GM18507 (cell line): ENCODE measurements at places on chromosomes 16 and 17.

GRCh38 chr17:74971842-74972106 is 785 bp downstream of the HID1 start:
- no peak for DNase-seq

GRCh38 chr17:49996495-49997300 is 1.7 kb upstream of the DLX3 start:
- peak; percentile 37 for DNase-seq

DNA sequence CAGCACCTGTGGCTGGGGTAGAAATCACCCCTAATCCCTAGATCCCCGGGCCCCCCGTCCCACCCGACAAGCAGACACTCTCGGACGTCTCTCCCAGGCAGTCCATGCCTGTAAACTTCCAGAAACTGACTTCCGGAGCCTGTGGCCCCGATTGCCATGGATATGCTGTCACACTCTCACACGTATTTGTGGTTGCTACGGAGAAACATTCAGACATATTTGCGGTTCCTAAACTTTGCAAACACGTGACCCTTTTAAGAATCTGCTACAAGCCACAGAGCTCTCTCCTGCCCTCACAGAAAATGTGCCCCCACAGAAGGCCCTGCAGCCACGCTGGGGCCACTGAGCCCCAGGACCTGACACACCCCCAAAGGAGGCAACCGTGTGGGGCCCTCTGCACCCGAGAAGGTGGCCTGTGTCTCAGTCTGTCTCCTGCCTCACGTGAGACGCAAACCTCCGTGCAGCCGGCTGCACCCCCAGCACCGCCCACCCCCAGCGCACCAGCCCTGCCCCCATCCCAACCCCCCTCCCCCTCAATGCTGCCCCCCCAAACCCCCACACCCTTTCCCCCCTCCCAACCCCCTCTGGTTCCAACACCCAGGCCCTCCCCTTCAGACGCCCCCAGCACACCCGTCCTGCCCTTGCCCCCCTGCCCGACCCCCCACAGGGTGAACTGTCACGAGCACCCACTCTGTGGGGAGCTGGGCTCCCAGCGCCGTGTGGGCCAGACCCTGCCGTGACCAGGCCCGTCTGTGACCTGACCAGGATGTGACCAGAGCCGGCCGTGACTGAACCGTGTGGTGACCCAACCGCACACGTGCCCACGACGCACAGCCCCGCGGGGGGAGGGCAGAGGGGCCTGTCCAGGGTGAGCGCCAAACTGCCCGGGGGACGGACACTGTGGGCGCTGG is 66.3 kb upstream of the METRNL start:
- DNase-seq, result no peak

- DNase-seq, result no peak
These were observed 24.1 kb downstream of the PSMD7 start for GRCh38 chr16:74320707-74321106.

GRCh38 chr17:82070611-82071010 is 5.0 kb upstream of the DUS1L start:
- DNase-seq, result no peak

GRCh38 chr16:3021449-3022207 is 1.5 kb downstream of the TNFRSF12A start:
- no peak for DNase-seq

DNA sequence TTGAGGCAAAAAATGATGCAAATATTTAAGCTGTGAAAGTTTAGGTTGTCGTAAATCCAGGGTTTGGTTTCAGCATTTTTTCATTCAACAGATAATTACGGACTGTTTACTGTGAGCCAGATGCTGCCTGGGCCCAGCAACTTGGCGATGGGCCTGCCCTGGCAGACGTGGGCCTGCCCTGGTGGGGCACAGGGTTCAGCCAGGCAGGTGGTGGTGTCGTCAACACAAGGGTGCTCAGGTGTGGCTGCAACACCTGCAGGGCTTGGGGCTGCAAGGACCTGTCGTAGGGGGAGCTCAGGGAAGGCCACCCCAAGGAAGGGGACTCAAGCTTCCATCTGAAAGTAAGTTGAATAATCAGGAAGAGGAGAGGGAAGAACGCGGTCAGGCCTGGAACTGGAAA is 15.1 kb downstream of the ZC3H18 start:
- no peak for DNase-seq

- no peak for DNase-seq
These were observed 2.5 kb upstream of the HEATR9 start for GRCh38 chr17:35870906-35871819.

GRCh38 chr17:67217446-67217845 is 27.6 kb downstream of the HELZ start:
- no peak for DNase-seq

GRCh38 chr17:63419949-63420867 is 25.9 kb downstream of the CYB561 start:
- DNase-seq, result no peak

DNA sequence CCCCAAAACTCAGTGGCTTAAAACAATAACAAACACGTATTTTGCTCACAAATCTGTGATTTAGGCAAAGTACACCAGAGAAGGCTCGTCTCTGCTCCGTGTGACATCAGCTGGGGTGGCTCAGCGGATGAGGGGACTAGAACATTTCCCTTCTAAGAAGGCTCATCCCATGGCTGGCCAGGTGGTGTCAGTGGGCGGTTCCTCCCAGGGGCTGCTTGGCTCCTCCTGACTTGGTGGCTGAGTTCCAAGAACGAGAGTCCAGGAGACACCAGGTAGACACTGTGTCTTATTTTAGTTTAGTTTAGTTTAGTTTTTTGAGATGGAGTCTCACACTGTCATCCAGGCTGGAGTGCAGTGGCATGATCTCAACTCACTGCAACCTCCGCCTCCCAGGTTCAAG is 5.6 kb upstream of the CHMP6 start:
- DNase-seq, result no peak

- no peak for DNase-seq
These were observed 17.4 kb downstream of the ADAP2 start for GRCh38 chr17:30939051-30939689.

DNA sequence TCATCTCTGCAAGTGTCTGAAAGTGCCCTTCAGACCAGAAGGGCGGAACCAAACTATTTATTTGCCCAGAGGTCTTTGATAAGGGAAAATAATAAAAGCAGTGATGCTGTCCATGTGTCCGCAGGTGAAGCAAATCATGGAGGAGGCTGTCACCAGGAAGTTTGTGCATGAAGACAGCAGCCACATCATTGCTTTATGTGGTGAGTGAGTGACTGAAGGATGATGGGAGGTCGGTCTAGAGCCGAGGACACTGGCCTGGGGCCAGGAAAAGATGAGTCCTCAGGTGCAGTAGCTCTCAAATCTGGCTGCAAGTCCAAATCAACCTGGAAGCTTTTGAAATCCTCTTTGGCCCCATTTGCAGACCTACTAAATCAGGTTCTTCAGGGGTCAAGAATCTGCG is 6.1 kb downstream of the SGSM2 start:
- DNase-seq, result no peak

- DNase-seq, result no peak
These were observed 18.5 kb downstream of the FLYWCH1 start for GRCh38 chr16:2930236-2930635.

GRCh38 chr16:30786936-30787612 is at the start of gene ZNF629:
Gene ZNF629 (minus strand): TSS chr16:30787205. CDS start chr16:30784482, 2,723 bp downstream.
- no peak for DNase-seq

GRCh38 chr17:31111183-31111582 is 16.4 kb downstream of the NF1 start:
- DNase-seq, result no peak

GRCh38 chr17:43907998-43908721 is 824 bp upstream of the MPP2 start:
- no peak for DNase-seq

- DNase-seq, result no peak
These were observed 27.9 kb downstream of the ADCY7 start for GRCh38 chr16:50293994-50294855.

GRCh38 chr16:30602616-30603277 is 7.4 kb downstream of the ZNF689 start:
- no peak for DNase-seq

DNA sequence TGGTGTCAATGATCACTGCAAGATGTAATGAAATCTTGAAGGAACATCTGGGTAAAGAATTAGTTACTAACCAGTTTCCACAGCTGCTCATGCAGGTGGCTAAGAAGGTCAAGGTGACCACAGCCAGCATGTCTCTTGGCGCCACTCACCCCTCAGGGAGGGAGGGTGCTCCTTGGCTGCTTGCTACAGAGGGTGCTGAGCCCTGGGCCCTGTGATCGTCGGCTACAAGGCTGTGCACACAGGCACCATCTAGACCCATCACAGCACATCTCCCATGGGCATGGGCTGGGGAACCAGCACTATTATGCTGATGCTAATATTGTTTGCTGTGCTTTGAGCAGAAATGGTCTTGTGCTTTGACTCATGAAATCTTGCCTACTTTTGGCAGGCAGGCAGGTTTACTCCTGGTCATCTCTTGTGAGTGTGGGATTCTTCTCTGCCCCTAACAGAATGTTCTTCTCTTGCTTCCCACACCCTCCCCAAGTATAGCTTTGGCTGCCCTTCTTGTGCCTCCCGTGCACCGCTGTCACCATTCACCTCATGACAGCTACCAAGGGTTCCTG is 36.4 kb downstream of the TXNDC11 start:
- DNase-seq, result no peak

GRCh38 chr17:58002154-58002948 is 4.7 kb downstream of the SRSF1 start:
- DNase-seq, result no peak

DNA sequence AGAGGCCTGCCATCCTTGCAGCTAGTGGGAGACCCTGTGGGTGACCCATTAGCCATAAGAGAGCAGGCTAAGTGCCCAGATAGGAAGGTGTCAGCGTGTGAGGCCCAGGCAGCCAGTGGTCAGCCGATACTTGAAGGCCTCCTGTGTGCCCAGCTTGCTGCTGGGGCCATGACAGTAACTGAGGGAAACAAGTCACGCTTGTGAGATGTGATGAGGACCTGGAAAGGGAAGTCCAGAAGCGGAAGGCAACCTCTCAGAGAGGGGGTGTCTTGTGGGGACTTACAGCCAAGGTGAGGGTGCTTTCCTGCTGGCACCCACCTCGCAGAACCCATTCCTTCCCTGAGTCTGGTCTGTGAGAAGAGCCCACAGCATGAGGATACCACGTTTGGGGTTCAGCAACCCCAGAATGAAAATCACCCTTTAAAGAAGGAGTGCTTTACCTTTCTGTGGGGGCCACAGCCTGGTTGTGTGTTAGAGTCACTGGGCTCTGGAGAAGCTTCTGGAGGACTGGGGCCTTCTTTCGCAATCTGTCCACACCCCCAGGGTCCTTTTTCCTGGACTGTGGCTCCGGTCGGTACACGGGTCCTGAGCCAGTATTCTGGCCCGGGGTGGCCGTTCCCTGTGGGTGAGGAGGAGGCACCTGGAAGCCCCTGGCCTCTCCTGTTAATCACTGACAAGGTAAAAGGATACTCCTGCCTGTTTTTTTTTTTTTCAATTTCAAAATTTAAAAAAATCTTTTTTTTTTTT is 53.9 kb downstream of the PLCG2 start:
- DNase-seq, result no peak

GRCh38 chr16:66467611-66468010 is 40.5 kb downstream of the BEAN1 start:
- no peak for DNase-seq

DNA sequence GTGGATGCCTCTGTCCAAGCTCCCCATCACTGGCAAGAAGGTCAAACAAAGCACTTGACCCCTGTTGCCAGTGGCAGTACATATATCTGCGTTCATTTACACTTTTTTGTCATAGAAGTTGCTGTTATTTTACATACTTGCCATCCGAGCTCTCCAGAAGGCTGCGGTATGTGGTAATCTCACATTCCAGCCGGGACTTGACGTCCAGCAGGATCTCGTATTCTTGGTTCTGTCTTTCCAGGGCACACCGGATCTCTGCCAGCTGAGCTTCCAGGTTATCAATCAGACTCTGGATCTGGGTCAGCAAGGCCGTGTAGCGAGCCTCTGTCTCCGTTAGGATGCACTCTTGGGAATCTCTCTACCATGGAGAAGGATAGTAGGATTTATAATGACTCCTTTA is 6.6 kb downstream of the KRT39 start:
- DNase-seq, result no peak

GRCh38 chr16:58532414-58532813 is 17.1 kb downstream of the SETD6 start:
- no peak for DNase-seq

GRCh38 chr17:27573971-27574525 is 56.9 kb upstream of the LGALS9 start:
- DNase-seq, result no peak

DNA sequence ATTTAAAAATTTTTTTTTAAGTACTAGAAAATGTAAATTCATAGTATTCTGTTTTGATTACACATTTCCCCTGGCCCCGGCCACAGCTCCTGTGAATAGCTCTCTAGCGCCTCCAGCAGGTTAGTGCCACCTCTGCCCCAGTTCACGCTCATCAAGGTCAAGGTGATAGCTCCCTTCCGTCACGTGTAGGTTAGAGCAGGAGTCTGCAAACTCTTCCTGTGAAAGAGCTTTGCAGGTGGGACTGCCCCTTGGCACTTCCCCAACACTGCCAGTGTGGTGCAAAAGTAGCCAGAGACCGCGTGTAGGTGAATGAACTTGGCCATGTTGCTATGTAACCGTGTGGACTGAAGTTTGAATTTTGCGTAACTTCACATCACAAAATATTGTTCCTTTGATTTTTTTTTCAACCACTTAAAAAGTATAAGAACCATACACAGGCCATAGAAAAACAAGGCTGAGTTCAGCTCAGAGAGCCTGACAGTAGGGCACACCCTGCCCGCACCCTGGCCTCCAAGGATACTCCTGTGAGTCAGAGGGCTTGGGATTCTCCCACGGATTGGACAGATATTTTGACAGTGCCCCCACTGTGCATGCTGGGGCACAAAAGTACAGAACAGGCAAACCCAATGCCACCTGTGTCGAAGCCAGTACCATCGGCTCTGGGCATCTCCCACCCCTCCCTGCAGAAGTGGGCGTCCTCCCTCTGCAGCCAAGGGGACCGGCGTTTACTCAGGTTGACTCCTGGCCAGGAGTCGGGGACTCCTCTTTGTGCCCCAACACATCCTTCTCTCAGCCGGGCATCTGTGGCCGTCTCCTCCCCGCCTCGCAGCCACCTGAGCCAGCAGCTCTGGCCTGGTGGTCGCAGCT is 92.0 kb upstream of the CHMP6 start:
- DNase-seq, result no peak

DNA sequence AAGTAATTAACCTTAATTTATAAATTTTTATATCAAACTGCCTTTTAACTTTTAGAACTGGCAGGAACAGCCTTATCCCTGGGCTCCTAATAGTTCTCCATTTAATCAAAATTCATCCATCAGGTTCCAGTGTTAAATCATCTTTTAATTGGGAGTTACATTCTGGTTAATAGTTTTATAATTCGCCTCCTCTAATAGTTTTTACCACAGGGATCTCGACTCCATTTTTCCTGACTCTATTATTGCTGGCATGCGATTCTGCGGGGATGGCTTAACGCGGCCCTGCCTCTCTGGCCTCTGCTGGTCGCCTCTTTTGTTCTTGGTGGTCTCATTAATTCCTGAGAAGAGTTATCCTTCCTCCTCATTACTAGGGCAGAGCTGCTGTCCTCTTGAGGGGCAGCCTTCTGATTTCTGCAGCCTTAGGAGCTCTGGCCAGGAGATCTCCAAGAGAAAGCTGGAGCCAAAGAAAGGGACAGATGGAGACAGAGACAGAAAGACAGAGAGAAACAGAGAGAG is 71.1 kb downstream of the MRM1 start:
- DNase-seq, result no peak
